Retina (tissue), 1 donor: ENCODE measurements at places on chromosomes 5 and 9.
A peak's percentile ranks its signal among the peaks of the same experiment; 100 is the strongest.

DNA sequence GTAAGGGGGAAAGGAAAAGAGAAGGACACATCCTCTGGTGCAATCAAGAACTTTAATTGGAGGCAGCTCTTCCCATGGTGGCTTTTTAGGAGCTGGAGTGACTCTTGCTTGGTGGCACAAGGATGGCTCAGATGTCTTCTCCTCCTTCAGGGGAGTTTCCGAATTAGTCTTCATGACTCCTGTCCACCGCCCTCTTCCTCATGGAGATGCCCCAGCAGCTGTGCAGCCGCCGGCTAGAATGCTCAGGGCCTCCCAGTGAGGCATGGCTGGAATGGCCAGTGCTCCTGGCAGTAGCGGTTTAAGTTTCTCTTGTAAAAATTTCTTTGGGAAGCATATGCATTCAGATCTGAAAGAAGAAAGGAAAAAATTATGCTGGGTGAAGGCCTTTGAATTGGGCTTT is 8.8 kb upstream of the TEX53 start:
- no peak for DNase-seq

DNA sequence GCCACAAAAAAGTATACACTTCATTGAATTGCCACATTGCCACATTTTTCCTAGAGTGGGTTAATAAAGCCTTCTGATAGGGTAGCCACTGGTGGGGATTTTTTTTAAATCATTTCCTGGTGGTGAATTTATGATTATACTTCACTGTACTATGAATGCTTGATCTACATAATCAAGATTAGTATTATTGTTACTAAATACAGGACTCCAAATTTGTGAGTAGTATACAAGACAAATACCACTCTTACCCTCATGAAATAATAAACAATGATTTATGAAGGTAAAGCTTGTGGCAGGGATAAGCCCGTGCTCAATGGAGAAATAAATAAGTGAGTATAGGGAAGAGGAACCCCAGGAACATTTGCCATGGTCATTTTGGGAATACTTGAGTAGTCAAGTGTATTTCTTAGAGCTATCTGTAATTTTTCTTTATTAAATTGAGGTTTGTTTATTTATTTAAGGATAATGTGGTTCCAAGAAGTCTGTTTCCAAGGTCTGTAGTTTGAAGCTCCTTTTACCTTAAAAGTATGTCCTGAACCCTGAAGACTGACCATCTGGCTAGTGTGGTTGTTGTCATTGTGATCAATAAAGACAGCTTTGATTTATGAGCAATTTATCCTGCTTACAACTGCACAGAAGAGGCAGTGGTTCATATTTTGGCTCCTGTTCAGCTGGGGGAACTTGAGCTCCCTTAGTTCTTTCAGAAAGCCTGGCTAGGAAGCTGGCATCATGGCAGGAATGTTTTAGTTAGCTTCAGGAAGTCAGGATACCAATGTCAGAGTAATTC is 118.6 kb downstream of the ZSWIM6 start:
- DNase-seq = no peak

DNA sequence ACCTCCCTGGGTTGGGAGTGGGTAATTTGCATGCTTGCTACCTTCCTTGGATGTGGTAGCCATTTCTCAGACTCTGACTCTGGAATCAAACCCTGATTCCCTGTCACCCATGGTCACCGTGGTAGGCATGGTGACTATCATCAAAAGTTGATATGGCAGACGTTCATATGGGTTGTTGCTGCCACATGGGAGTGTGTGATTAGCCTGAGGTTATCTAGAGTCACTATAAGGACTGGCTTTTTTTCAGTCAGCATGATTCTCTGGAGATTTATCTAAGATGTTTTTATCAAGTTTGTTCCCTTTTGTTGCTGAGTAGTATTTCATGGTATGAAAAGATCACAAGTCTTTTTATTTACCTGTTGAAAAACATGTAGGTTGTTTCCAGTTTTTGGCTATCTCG is 7.0 kb downstream of the RCL1 start:
- no peak for DNase-seq

DNA sequence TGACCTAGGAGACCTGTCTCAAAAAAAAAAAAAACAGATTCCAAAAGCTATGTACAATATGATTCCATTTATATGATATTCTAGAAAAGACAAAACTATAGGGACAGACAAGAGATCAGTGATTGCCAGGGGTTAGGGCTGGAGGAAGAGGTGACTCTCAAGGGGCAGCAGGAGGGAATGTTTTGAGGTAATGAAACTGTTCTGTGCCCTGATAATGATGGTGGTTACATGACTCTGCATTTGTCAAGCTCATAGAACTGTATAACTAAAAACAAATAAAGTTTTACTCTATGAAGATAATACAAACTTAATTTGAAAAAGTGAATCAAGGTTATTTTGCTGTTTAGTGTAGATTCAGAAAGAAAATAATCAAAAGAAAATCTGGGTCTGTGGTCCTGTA is 125.3 kb upstream of the IQGAP2 start:
- DNase-seq = no peak

GRCh38 chr9:79662537-79662956 is 90.8 kb downstream of the TLE4 start:
- peak; percentile 62 for DNase-seq

DNA sequence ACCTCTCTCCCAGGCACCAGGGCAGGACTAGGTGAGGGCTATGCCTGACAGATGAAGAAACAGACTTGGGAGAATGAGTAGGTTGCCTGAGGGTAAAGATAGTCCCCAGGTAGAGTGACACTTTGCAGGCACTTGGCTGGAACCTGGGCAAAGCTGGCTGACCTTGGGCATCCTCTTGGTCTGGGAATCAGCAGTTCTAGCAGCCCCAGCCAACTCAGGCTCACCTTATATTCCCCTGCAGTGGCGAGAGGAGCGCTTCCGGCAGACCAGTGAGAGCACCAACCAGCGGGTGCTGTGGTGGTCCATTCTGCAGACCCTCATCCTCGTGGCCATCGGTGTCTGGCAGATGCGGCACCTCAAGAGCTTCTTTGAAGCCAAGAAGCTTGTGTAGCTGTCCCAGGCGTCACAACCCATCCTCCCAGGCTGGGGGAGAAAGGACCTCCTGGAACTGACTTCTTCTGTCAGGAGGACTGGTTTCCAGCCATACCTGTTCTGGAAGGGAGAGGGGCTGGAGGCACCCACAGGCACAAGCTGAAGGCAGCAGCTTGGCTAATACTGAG is 3.1 kb downstream of the TMED9 start:
- DNase-seq = no peak

GRCh38 chr9:98873951-98874371 is 66.5 kb downstream of the GALNT12 start:
- DNase-seq = no peak

DNA sequence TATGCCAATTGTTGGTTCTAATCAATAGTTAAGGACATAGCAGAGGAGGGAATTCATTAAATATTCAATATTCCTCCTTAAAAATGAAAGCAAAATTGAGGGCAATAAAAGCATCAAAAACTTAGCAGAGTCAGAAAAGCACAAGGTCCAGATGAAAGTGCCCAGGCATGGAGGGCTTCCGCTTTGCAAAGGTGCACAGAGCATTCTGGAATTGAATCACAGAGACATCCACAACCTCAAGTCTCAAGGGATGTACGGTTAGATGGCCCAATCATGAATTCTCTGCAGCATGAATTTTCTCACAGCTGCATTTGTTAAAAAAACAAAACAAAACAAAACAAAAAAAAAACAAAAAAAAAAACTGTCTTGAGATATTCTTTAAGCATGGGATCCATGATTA is 253.7 kb downstream of the SPOCK1 start:
- no peak for DNase-seq

- DNase-seq = no peak
Measured at GRCh38 chr9:115733318-115734110, 420.1 kb upstream of the PAPPA start.

GRCh38 chr5:67179697-67180361 is 16.8 kb downstream of the CD180 start:
- DNase-seq = peak; percentile 60

DNA sequence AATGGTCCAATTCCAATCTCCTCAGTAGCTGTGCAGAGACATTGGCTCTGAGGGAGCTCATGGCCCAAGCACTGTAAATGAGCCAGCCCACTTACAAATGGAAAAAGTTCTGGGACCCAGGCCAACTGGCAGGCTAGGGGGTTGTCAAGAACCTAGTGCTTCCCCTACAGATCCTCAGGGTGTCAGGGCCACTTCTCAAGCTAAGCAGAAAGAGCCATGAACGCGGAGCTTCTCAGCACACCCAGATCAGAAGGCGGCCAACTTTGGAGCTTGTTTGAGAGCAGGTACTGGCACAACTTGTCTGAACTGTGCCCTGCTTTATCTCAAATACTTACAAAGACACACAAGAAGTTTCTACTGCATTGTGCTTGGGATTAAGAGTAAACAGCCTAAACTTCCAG is 17.5 kb downstream of the TLE1 start:
- no peak for DNase-seq

- no peak for DNase-seq
Measured at GRCh38 chr5:87076931-87077330, 190.8 kb upstream of the RASA1 start.

- DNase-seq = no peak
Measured at GRCh38 chr5:126695091-126695490, 81.8 kb upstream of the LMNB1 start.

DNA sequence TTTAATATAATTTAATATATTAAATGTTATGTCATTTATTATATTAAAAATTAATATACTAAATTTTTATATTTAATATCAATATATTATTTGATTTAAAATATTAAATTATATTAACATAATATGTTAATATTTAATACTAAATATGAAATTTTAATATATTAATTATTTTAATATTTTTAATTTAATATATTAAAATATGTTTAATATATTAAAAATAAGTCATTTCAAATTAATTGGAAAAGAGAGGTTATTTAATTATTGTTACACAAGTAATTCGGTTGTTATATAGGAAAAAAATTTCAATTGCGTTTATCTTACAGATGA is 114.2 kb downstream of the LIFR start:
- no peak for DNase-seq

DNA sequence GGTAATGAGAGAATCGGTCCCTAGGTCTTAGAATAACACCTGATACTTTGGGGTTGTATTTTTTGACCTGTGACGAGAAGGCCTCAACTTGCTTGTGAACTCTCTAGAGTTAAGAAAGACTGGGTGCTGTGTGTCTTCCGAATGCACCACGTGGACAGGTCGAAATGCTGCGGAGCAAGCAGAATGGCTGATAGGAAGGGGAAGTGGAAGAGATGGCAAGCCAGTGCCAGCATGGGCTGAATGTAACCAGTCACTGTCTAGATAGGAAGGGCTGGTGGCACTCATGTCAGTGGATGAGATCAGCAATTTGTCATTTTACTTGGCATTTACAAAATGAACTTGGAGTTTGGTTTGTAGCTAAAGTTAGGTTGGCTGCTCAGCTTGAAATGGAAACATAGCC is 5.6 kb downstream of the OTULINL start:
- DNase-seq = no peak

- DNase-seq = no peak
Measured at GRCh38 chr5:172447646-172448365, 6.5 kb downstream of the SH3PXD2B start.

- DNase-seq = no peak
Measured at GRCh38 chr5:179404321-179405053, 59.2 kb upstream of the ADAMTS2 start.

DNA sequence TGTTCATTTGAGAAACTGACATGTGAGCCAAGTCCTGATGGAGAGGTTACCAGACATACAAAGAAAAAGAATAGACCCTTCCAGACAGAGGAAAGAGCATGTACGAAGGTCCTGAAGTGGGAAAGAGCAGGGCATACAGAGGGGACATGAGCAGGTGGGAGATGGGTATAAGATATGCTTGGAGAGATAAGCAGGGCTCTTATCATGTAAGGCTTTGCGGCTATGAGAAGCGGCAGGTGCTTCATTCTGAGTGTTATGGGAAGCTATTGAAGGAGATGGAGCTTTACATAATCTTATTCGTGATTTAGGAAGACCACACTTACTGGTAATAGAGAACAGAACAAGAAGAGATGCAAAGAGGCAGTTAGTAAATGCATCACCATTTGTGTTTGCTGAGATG is 417.1 kb downstream of the EBF1 start:
- no peak for DNase-seq

GRCh38 chr5:128192368-128192767 is 108.8 kb downstream of the SLC12A2 start:
- no peak for DNase-seq

DNA sequence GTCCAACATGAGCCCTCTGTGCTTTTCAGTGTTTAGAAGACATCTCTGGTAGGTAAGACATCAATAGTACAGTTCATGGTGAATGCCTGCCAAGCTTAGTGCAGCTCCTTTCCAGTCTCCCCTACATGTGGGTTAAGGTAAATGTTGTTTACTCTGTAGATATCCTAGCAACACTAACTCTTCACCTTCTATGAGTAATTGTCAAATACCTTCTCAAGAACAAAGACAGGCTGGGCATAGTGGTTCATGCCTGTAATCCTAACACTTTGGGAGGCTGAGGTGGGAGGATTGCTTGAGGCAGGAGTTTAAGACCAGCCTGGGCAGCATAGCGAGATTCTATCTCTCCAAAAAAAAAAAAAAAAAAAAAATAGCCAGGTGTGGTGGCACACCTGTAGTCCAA is 18.7 kb upstream of the RASGRF2 start:
- no peak for DNase-seq

DNA sequence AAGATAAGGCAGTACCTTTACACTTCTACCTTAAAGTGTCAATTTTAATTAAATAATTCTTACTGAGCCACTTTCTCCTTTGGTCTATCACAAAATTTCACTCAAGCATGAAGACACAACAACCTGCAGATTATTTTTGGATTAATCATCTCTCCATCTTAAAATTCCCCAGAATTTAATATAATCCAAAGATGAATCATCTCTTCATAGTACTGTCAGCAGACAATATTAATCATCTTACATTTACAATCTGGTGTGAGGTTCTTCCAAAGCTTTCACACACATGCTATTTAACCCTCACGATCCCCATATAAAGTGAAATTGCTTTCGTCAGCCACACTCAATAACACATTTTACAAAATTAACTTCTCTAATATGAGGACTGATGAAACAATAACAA is 43.0 kb downstream of the LHFPL2 start:
- DNase-seq = no peak

- no peak for DNase-seq
Measured at GRCh38 chr9:114588651-114589526, 1.3 kb downstream of the ATP6V1G1 start.

DNA sequence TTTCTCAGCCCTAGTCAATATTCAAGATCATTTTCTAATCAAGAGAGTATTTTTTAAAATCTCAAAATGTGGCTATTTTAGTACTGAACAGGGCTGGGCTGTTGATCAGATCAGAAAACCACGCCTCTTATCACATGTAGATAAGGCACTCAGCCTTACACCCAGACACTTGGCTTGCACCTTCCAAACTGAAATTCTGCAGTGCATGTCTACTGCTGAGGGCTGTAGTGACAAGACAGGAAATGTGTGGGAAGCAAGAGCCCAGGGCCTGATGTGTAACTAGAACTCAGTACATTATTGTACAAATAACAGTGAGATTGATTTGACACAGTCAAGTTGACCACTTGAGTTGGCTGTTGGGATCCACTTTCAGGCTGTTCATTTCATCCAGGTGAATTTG is 48.6 kb downstream of the UBE2QL1 start:
- DNase-seq = no peak
